ENCODE measurements at places on chromosomes 4 and X.

DNA sequence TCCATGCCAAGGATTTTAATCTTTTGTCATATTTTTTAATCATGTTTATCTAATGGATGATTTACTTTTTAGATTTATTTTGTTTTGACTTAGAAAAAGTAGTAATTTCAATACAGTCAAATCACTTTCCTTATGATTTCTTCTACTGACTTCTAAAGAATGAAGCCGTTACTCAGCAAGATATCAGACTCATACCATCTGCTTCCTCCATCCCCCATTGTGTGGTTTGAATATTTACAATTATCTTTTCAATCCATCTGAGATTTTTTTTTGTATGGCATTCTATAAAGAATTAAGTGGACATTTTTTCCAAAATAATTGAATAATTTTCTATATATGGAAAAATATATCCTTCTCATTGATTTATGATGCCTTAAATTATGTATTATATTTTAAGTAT lies 565.4 kb upstream of the ATOH1 start:
- no peak overlapping the region for H3K27ac ChIP-seq
- H3K36me3 ChIP-seq = no peaks in the 10 kb centered on the region
- no peaks in the 10 kb centered on the region for H3K4me1 ChIP-seq
- H3K27me3 ChIP-seq = no peaks in the 10 kb centered on the region
- no peak for ATAC-seq

DNA sequence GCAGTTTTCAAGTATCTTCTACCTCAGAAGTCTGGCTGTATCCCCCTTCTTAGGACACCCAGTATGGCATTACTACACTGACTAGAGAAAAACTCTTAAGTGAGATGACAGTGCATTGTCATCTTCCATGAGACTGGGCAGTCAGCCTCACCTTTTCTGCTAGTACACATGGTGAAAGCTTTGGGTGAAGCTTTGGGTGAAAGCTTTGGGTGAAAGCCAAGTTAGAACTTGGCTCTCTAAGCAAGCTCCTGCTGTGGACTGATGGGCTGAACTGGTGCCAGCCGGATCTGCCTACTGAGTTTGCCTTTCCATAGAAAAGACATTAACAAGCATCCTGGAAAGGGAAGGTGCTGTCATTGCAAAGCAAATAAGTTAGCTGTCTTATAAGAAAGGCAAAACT lies 8.8 kb downstream of the EPHA5 start:
- H3K4me1 ChIP-seq = no peaks in the 10 kb centered on the region
- H3K27me3 ChIP-seq = no peaks in the 10 kb centered on the region
- H3K4me3 ChIP-seq = no peak overlapping the region
- no peak for ATAC-seq

DNA sequence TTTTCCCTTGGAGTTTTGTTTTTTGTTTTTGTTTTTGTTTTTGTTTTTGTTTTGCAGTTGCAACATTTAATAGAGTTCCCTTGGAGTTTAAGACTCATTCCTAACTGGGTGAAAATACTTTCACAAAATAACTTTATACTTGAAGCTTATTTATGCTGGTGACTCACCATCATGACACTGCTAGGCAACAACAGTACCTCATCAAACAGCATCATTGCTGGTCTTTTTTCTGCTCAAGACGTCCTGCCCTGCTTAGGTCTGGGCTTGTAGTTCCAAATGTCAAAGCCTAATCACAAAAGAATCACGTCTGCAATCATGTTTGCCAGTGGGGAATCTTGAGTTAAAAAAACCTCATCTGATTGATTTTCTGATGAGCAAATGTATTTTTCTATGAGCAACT lies 105.7 kb upstream of the PRPS2 start:
- no peak overlapping the region for H3K27ac ChIP-seq
- no peaks in the 10 kb centered on the region for H3K36me3 ChIP-seq
- no peaks in the 10 kb centered on the region for H3K4me1 ChIP-seq
- ATAC-seq = no peak
- no peak overlapping the region for H3K4me3 ChIP-seq

DNA sequence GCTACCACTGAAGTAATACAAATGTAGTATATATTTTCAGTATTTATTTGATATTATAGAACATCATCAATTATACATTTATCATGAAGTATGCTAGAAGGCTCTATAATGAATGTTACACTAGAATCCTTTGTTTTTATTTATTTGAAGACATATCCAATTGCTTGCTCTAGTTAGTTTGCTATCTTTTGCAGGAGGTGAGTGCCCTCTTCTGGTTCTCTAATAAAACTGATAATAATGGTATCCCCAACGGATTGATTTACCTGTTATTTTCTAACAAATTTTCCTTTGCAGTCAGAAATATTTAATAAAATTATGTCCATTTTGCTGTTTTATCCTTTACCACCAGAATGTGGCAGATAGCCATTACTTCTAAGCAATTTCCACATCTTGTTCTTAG lies 274.3 kb upstream of the TACR3 start:
- H3K4me1 ChIP-seq = no peaks in the 10 kb centered on the region
- no peak overlapping the region for H3K4me3 ChIP-seq
- no peak for ATAC-seq
- no peaks in the 10 kb centered on the region for H3K36me3 ChIP-seq
- H3K27me3 ChIP-seq = no peaks in the 10 kb centered on the region

GRCh38 chrX:153736071-153736820 lies 11.6 kb downstream of the ABCD1 start:
- peaks cover 20% of the 10 kb centered on the region for H3K4me1 ChIP-seq
- H3K4me3 ChIP-seq = no peak overlapping the region
- no peak for ATAC-seq
- H3K36me3 ChIP-seq = no peaks in the 10 kb centered on the region

DNA sequence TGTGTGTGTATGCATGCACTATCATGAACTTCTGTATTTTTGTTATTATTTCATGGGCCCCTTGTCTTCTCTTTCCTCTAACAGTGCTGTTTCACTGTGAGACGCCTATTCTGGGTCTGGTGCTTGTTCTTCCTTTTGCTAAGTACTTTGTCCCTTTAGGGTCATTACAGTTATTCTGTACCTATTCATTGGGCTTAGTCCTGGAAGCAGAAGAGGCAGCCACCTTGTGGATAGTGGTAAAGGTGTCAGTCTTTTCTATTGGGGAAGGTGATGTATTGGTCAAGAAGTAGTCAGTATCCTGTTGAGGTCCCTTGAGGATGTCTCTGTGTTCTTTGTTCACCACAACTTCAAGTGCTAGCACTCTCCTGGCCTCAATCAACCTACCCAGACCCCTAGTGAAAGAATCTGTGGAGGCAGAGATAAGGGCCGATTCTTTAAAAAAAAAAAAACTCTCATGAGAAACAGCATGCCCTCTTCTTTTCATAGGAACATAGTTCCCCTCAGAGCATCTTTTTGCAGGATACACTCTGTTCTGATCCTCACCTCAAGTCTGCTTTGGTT lies 593.8 kb downstream of the SPRY1 start:
- no peak overlapping the region for H3K4me3 ChIP-seq
- no peaks in the 10 kb centered on the region for H3K27me3 ChIP-seq
- no peaks in the 10 kb centered on the region for H3K4me1 ChIP-seq
- no peaks in the 10 kb centered on the region for H3K36me3 ChIP-seq

DNA sequence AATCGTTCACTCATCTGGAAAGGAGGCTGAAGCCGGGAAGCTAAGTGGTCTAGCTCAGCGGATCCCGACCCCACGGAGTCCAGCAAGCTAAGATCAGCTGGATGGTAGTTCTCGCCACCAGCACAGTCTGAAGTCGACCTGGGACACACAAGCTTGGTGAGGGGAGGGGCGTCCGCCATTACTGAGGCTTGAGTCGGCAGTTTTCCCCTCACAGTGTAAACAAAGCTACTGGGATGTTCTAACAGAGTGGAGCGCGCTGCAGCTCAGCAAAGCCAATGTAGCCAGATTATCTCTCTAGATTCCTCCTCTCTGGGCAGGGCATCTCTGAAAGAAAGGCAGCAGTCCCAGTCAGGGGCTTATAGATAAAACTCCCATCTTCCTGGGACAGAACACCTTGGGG lies 555.4 kb downstream of the BCOR start:
- no peaks in the 10 kb centered on the region for H3K36me3 ChIP-seq
- ATAC-seq = no peak
- H3K27ac ChIP-seq = no peak overlapping the region
- peaks cover 5% of the 10 kb centered on the region for H3K27me3 ChIP-seq

DNA sequence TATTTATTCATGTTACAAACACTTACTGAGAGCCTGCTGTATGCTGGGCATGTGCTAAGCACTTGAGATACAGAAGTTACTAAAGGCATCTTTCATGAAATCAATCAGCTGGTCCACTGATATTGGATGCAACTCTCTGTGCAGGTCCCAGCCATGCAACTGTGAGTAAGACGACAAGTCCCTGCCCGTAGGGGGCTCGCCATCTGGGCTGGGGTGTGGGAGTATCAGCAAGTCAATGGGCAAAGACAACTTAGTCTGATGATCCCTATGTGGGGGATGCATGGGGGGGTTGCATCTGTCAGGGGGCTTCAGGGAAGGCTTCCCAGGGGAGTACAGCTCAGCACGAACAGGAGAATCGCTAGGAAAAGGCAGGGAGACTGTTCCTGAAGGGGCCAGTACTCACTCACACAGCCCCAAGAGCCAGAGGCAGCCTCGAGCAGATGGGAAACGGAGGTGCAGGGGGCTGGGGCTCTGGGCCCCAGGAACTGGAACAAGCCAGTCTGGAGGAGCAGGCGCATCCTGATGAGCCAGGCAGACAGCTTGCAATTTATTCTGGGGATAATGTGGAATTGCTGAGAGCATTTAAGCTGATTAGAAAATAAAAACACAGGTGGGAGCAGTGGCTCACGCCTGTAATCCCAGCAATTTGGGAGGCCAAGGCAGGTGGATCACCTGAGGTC lies 40.2 kb downstream of the CRMP1 start:
- no peaks in the 10 kb centered on the region for H3K36me3 ChIP-seq
- no peak overlapping the region for H3K27ac ChIP-seq
- H3K4me3 ChIP-seq = no peak overlapping the region
- ATAC-seq = no peak

DNA sequence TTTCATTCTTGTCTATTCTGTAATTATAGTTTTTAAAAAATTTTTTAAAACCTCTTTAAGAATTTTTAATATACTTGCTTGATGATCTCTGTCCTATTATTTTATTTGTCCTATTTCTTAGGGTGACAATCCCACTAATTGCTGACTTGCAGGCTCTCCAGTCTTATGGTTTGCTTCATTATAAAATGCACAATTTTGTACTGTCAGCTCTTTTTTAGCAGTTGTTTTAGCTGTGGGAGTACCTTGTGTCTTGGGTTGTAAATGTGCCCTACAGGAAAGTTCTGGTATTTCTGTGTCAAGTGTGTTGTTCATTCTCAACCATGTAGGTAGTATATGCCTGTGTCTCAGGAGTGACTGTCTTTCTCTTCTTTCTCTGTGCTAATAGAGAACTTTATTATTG lies 118.2 kb upstream of the IL15 start:
- H3K36me3 ChIP-seq = no peaks in the 10 kb centered on the region
- H3K27ac ChIP-seq = no peak overlapping the region
- no peaks in the 10 kb centered on the region for H3K4me1 ChIP-seq
- peaks cover 3% of the 10 kb centered on the region for H3K27me3 ChIP-seq
- H3K4me3 ChIP-seq = no peak overlapping the region

DNA sequence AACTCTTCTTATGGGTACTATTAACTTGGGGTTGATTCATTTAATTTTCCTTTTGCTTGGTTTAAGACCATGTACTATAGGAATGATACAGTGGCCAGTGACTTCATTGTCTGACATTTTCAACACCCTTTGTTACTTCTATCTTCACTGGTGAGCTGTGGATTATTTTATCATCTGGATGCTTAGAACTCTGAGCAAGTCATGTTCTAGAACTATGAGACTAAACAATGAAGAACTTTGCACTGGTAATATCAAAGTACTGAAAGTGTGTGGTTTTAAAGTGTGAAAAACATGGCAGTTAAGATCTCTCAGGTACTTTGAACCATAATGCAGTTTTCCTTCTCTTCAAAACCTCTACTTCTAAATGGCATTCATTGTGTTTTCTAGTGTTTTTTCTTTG lies 47.8 kb downstream of the MAP7D3 start:
- no peak overlapping the region for H3K27ac ChIP-seq
- no peak overlapping the region for H3K4me3 ChIP-seq
- peak; percentile 80 for ATAC-seq
- H3K27me3 ChIP-seq = no peaks in the 10 kb centered on the region
- H3K4me1 ChIP-seq = peaks cover 6% of the 10 kb centered on the region

Data from activated T-helper 17 cell treated with anti-CD3 and anti-CD28 coated beads, Interleukin-2, amount 50 U/mL, for 72 hours (primary cell).